ENCODE measurements at places on chromosomes 13 and 19.

GRCh38 chr19:41174297-41174928 is 18.6 kb upstream of the CYP2S1 start:
- no peak for DNase-seq

DNA sequence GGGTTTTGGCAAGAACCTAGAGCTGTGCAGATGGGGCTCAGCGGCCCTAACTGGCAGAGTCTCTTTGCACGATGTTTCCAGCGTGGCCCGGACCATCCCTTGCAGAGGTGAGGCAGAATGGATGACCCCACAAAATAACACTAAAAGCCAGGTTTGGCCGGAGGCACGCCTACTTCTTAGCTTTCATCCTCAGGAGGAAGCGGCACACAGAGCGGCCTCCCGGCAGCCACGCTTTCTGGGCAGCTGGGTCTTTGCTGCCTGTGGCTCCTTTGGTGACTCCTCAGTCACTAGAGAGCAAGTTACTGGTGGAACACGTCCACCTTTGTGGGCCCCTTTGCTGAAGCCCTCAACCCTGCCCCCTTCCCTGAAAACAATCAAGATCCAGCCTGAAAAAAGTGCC is 25.2 kb downstream of the TEX29 start:
- DNase-seq = no peak

DNA sequence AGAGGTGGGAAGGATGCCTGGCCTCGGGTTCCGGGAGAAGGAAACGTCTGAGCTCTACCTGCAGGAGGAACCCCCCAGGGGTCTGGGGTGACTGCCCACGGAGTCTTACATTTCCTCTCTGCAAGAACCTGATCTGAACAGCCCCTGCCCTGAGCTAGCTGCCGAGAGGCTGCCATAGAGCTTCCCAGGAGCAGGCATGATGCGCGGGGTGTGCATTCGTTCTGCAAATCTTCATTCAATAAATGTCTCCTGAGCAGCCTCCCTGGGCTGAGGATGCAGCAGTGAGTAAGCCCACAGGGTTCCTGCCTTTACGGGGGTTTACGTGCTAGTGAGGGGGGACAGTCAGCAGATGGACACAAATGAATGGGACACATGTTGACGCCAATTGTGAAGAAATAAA is 1.5 kb upstream of the SHISA7 start:
- no peak for DNase-seq

GRCh38 chr13:80782441-80782840 is 441.5 kb upstream of the SPRY2 start:
- no peak for DNase-seq

DNA sequence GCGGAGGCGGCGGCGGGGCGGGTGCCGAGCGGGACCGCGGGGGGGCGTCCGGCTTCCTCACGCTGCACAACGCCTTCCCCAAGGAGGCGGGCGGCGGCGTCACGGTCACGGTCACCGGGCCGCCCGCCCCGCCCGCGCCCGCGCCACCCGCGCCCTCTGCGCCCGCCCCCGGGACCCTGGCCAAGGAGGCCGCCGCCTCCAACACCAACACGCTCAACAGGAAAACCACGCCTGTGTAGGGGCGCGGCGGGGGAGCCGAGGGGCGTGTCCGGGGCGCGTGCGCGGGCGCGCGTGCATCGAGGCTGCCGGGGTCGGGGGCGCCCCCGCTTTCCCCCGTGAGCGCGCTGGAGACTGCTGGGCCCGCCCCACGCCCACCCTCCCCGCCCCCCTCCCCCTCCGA is 8.8 kb upstream of the CACNG6 start:
- no peak for DNase-seq

DNA sequence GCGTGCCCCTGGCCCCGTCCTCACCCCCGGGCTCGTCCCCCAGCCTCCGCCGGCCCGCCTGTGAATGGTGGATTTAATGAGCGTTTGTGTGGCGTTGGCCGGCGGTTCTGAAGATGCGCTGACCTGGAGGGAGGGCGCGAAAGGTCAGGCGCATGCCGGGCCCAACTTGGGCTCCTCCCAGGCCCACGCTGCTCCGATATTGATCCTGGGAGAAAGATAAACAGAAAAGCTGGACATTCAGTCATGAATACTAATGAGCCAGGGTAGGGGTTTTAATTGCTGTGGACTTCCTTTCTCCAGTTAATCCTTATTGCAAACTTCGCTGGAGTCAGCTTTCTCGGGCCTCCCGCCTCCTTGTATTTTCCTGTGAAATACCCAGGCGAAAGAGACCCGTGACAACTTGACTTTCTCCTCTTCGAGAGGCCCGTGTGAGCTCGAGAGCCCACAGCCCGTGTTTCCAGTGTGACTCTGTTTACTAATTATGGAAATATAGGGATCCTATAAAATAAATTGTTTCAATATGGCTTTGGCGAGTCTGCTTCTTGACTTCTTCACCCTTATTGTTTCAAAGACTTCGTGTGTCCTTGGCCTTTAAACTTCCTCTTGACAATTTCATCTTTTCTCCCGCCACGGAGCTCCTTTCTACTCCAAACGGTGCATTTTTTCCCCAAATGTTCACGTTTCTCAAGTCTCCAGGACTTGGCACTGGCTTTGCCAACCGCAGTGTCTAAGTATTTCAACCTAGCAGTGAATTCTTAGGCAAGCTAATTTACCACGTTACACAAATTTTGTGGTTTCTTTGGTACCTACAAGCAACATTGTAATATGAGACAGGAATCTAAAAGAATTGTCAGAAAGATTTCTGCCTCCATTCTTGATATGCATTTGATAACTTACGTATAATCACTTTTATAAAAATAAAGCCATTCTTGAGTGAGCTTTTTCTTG is 10.5 kb downstream of the ZIC2 start:
- no peak for DNase-seq

- no peak for DNase-seq
These were observed 365 bp downstream of the PPP6R1 start for GRCh38 chr19:55258476-55258827.

DNA sequence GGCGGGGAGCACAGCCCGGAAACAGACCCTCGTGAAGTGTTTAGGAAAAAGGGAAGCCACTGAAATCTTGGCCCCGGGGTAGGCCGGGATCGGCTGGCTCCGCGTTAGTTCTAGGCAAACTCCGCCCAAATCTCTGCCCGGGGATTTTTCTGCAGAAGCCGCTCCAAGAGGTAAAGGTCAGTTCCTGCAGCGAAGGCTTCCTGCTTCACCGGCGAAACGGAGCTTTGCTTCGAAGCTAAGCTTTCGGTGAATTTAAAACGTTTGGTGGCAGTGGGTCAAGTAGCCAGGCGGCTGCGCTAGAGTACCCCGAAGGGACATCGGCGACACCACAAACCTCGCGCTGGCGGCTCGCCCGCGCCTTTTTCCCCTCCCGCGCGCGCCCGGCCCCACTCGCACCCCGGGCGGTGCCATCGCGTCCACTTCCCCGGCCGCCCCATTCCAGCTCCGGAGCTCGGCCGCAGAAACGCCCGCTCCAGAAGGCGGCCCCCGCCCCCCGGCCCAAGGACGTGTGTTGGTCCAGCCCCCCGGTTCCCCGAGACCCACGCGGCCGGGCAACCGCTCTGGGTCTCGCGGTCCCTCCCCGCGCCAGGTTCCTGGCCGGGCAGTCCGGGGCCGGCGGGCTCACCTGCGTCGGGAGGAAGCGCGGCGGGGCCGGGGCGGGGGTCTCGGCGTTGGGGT is 441 bp downstream of the GJB2 start:
- no peak for DNase-seq

- DNase-seq = no peak
These were observed 61.3 kb downstream of the COL4A2 start for GRCh38 chr13:110368408-110368807.

GRCh38 chr19:31955061-31955460 is 390.3 kb upstream of the ZNF507 start:
- DNase-seq = no peak

DNA sequence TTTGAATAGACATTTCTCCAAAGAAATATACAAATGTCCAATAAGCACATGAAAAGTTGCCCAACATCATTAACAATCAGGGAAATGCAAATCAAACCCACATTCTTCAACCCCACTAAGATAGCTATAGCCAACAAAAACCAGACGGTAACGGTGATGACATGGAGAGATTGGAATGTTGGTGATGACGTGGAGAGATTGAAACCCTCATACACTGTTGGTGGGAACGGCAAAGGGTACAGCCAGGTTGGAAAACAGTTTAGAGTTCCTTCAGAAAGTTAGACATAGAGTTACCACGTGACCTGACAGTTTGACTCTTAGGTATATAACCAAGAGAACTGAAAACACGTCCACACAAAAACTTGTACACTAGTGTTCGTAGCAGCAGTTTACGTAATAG is 48.1 kb downstream of the TNFRSF19 start:
- DNase-seq = no peak

DNA sequence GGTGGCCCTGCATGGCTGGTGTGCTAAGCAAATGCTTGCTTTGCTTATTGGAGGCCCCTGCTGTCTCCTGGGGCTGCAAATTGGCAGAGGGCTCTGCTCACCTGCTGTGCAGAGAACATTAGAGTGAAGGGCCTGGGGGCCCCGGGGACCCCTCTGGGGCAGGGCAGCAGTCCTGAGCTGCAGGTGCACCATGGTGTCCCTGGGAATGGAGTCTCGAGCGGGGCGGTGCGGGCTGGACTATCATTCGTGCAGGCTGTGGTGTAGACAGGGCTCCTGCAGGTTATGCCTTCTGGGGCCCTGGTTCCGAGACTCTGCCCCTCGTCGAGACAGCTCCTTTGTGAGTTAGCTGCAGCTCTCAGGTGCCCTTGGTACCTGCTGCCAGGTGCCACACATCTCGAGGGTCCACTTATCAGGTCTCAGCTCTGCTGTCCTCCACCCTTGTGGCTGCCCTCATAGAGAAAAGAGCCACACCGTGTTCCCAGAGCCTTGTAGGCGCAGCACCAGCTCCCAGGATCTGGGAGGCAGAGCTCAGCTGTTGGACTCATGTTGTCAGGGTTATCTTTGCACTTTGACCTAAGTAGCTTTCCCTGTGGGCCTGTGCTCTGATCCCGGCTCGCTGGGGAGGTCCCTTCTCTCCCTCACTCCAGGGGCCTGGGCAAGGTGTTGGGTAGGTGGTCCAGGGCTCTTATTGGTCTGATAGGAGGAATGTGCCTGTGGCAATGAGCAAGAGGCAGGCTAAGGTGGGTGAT is 58.0 kb upstream of the ZNF536 start:
- no peak for DNase-seq

DNA sequence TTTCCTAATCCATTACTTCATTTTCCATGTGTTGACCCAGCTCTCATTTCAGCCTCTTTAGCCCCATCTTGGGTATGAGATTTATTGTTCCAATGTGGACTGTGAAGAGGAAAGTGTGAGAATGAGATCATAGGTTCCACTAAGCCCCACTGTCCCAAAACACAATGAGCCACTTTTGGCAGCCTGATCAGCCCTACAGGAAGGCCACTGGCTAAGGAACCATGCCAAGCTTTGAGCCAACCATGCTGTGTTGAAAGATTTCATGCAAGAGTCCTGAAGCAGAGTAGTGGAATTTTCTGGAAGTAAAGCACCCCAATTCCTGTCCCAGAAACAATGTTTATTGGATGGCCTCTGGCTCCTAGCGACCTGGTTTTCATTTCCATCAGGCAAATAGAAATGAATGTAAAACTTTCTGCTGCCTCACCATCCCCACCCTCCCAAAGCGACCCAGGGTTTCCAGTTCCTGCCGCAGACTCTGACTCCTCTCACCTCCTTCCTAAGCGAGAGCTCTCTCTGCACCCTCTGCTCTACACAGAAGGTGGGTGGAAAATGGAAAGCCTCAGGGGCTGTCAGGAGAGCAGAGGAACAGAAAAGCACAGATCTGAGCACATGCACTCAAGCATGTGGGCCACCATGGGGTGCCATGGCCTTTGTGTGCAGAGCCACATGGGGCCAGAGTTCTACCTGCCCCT is 73.1 kb downstream of the KCTD12 start:
- no peak for DNase-seq

DNA sequence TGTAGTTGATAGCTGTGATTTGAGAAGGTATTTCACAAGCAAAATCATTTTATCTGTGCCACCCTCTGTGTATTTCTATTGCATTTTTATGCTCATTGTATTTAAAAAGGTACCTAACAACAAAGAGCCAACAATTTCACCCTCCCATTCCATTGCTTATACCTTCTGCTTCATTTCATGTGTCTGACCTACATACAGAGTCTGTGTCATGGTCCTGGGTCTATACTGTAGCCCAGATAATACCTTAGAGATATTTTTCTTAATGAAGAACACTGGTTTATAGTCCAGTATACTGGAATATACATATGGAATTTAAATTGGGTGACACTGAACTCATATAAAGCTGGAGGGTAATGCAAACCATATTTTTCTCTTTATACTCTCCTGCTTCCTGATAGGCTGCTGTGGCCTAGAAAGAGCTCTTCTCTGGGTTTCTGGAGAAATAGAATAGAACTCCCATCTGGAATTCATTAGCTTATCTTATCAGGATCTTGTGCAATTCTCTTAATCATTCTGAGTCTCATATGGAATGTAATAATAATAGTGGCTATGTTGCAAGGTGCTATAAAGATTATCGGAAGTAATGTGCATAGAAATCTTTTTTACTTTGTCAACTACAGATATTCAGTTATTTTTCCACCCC is 31.8 kb upstream of the SPART start:
- DNase-seq = no peak

DNA sequence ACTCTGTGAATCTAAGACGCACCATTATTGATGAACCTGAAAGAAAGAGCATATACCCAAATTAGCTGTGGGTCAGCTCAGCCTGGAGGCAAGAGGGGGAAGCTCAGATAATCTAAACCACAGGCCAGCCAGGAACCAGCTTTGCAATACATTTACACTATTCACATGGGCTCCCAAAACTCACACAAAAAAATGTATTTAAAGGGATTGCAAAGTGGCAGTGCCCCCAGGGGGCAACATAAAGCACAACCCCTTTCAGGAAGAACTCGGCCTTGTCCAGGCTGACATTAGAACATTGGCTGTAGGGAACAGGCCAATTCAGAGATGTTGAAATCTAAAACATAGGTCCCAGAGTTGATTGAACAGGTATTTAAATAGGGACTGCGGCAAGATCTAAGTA is 3.2 kb upstream of the PROZ start:
- no peak for DNase-seq

DNA sequence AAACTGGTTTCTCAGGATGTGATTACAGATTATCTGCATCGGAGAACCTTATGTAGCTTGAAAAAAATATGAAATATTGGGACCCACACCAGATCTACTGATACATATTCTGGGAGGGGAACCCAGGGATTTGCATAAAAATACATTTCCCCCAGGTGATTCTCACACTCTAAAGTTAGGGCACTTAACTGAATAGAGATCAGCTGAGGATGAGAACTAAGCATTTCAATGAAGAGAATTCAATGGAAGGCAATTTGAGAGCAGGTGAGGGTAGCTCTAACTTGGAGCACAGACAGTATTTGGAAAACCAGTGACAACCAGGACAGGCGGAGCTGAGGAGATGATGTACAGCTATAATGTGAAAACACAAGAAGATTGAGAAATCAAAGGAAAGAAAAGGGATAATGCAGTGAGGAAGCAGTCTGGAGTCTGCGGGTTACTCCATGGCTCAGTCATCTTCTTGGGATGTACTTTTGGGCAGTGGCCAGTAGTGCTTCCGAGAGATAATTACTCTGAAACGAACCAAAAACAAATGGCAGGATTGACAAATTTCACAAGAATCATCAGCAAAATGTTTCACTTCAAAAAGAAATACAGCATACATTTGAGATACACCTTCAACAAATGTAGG is 6.1 kb upstream of the OXGR1 start:
- DNase-seq = no peak
